ENCODE measurements at places on chromosomes 6 and 20. TPM values are rescaled to one million over a fixed set of nuclear protein-coding genes. Genes with fewer than 3 reads are reported as not detected.

DNA sequence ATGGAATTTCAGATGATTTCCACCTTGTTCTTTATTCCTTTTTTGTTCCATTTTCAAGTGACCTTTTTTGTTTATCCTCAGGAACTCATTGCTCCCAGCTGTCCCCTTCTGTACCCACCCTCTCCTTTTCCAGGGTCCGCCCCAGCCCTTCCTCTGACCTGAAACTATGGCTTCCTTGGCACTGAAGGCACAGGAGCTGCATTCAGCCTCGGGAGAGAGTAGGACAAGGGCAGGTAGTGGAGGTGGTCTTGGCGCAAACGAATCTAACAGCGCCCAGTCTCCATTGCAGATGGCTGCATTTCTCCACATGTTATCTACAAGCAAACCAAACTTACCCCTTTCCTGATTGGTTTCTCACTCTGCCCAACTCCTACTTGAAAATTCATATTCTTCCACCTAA lies 8.8 kb upstream of the ULBP2 start:
- DNase-seq = peak; percentile 28

- no peak for DNase-seq
Observed at GRCh38 chr20:62368976-62369814, 2.1 kb upstream of the LAMA5 start.

Gene LHFPL5
- not detected for total RNA-seq

GRCh38 chr6:141700819-141701218 lies 431.9 kb upstream of the GJE1 start:
- DNase-seq = no peak

GRCh38 chr6:347232-347631 lies 44.3 kb upstream of the IRF4 start:
- DNase-seq = no peak

DNA sequence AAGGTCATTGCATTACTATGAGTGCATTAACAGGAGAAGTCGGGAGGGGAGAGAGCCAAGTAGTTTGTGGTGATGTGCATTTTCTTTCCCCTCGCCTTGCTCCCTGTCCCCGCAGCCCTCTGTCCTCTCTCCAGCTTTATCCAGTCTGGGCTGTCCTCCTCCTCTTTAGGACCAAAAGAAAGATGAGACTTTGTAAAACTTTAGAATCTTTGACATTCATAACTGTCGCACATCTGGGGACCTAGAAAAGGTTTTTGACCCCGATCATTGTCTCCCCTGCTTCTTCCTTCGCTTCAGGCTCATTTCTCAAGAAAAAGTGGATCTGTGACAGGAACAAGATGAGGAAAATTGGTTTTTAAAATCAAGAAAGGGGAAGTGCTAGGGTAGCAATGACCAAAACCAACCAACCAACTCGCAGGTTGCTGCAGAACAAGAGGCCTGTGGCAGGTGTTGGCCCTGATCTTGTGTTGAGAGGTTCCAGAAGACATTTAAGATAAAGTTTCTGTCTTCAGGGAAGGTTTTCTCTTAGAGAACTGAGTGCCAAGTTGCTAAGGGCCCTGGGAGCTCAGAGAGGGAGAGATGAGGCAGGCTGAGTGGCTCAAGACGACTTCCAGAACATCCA lies 17.6 kb downstream of the SYTL3 start:
- DNase-seq = peak; percentile 25

DNA sequence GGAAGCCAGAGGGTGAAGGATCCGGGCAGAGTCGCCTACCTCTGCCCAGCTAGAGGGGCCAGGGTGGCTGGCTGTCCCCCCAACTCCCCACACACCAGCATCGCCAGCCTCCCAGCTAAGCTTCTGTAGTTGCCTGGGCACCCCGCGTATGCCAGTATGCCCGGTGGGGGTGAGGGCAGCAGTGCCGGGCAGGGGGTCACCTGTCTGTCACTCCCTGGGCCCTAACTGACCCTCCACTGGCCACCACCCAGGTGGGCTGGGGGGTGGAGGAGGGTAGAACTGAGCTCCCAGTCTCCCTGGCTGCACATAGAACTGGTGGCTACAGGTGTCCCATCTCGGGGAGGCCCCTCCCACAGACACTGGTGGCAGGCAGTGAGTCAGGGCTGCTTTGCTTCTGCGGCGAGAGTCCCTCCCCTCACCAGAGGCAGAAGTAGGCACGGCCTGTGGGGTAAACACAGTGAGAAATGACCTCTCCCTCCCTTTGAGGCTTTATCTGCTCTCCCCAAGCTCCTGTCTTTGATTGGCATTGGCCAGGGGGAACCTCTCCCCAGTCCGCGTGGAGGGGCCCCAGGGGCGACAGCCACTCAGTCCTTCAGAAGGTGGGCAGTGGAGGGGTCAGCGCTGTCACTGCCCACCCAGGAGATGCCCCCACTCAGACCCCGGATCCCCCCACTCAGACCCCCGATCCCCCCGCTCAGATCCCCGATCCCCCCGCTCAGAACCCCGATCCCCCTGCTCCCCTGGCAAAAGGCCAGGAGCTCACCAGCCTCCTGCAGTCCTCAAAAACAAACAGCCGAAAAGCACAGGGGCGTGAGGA lies 2.5 kb downstream of the NTSR1 start:
- DNase-seq = no peak

DNA sequence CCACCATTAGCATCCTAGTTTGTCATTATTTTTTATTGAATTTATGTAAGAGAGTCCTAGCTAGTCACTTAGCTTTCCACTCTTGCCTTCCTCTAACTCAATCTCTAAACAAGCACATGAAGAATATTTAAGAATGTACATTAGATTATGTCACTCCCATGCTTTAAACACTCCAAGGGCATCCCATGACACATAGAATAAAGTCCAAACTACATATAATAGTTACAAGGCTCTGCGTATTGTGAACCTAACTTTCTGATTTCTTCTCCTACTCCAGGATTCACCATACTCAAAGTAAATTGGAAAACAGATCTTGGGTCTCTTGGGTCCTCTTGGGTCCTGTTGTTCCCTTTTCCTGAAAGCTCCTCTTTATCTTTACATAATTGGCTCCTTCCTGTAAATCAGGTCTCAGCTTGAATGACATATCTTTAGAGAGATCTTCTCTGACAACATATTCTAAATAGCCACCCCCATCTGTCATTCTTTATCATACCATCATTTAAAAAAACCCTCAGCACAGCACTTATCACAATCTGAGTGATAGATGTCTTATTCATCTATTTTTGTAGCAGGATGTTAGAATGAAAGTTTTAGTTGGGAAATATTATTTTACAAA lies 1042.4 kb upstream of the FLRT3 start:
- DNase-seq = no peak

Gene ULBP3
- total RNA-seq = 2.1 TPM

Gene BFSP1
- 3.2 TPM for total RNA-seq

DNA sequence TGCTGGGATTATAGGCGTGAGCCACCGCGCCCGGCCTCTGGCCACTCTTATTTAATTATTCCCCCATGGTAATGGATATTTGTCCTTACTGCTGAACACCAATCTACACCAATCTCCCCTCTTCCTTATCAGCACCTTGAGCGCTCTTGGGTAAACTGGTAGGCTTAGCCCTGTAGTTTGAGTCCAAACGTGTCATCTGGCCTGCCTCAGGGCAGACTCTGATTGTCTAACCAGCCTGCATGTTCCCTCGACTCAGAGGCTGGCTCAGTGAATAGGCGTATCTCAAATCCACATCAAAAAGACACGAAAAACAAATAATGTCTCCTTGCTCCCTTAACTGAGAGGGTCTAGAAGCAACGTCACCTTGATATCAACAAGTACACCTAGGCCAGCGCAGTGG lies 260.9 kb downstream of the TFAP2C start:
- DNase-seq = no peak

Gene TSHZ2
- 0.18 TPM for total RNA-seq

DNA sequence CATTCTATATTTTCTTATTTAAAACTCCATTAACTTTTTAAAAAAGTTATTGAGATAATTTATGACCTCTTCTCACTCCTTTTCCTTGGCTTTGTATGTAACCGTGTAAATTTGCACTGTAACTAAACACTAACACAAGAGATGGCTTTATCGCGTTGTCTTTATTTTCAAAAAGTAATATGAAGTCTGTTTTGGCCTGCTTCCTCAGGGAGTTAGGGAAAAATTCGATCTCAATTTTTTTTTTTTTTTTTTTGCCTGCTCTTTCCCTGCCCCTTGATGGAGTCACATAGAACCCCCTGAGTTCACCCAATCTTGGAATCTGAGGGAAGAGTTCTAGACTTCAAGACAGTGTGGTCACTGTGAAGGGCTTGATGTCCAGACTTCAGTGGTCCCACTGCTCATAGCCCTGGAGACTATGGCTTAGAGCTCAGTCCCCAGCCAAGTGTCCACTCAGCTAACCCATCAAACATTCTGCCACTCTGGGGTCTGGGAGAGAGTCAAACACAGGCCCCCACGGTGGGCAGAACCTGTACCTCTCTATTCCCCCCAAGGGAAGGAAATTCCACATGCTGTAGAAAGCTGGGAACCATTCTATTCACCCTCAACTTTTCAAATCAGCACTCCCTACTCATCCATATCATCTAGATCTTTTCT lies 15.7 kb upstream of the TBC1D22B start:
- no peak for DNase-seq

DNA sequence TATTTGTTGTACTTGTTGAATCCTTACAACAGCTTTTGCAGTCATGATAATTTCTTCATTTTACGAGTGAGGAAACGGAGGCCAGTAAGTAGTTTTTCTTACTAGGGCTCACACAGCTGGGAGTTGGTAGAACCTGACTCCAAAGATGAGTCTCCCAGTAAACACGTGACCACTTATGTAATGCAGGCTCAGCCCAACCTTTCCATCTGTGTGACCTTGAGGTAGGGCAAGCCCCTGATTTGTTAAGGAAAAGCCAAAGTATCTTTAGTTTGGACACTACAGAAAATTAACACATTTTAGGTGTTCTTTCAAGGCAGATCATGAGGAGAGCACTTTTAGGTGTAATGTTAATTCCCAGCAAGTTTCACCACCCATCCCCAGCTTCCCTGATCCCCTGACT lies 111.3 kb downstream of the LRRC1 start:
- DNase-seq = no peak

All from activated CD8-positive, alpha-beta memory T cell treated with anti-CD3 and anti-CD28 coated beads, Interleukin-2, amount 10 ng/mL, durations not matched to agents 7 days and 5 days (primary cell).